ENCODE measurements at places on chromosomes 6 and 20.

DNA sequence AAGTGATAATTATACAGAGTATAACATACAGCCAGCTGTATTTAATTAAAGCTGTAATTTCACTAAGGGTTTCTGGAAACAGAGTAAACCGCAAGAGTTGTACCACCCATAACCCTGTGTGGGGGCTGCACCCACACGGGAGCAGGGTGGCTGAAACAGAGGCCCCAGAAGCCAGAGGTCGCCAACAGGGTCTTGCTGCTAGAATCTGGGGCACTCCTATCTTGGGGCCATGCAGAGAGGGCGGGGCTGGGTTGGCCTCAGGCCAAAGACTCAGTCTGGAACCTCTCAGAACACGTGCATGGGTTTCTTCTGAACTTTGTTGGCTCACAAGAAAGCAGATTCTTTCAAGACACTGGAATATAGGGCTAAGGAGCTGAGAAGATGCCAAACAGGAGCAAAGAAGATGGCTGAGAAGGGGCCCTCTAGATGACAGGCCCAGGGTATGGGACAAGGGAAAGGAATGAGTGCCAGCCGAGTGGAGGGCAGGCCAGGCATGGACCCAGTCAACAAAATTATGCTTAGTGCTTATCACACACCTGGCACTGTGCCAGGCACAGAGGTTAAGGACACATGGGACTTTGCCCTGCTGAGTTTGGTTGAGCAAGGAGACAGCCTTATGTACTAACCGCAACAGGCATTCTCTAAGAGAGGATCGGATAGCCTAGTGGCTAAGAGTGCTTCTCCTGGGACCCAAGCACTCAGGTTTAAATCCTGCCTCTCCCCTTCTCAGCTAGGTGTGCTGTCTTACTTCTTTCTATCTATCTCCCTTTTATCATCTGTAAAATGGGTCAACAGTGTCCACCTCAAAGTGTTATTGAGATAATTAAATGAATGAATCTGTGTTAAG, 96.6 kb upstream of the FOXP4 start:
- DNase-seq, result no peak

- DNase-seq, result no peak
These were observed 968.7 kb upstream of the CITED2 start for GRCh38 chr6:140343128-140343527.

GRCh38 chr6:102417368-102417998, 1024.0 kb downstream of the GRIK2 start:
- DNase-seq, result no peak

GRCh38 chr6:108157981-108158525, 7.8 kb upstream of the NR2E1 start:
- no peak for DNase-seq

GRCh38 chr20:62695448-62696414, 12.9 kb upstream of the NTSR1 start:
- DNase-seq, result no peak

DNA sequence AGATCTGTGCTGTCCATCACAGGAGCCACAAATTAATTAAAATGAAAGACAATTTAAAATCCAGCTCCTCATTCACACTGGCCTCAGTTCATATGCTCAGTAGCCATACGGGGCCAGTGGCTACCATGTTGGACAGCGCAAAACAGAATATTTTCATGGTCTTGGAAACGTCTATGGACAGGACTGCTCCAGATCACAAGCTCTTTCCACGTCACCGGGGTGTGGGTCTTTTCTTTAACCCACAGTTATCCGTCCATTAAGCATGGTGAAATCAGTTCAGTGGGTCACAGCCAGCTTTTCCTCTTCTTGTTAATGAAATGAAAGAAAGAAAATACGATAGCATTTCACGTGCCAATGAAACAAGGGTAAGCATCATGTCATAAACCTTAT, 24.1 kb downstream of the GFOD1 start:
- DNase-seq, result no peak

DNA sequence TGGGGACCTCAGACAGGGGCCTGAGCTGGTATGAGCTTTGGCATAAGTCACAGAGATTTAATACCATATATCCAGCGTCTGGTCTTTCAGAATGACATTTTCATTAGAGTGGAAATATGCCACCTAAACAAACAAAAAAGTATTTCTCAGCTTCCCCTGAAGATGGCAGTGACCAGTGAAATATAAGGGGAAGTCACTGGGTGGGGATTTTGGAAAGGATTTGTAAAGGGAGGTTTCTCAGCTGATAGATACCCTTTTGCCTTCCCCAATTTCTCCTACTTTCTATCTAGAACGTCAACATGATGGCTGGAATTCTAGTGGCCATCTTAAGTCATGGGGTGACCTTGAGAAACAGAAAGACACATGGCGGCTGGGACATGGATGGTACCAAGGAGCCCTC, 137.7 kb upstream of the LRFN2 start:
- no peak for DNase-seq

GRCh38 chr6:169499848-169500247, 202.0 kb downstream of the WDR27 start:
- DNase-seq, result no peak

- DNase-seq, result no peak
These were observed 356.5 kb upstream of the CDH4 start for GRCh38 chr20:60895363-60896079.

GRCh38 chr20:58646703-58647102, 4.4 kb upstream of the STX16 start:
- no peak for DNase-seq

DNA sequence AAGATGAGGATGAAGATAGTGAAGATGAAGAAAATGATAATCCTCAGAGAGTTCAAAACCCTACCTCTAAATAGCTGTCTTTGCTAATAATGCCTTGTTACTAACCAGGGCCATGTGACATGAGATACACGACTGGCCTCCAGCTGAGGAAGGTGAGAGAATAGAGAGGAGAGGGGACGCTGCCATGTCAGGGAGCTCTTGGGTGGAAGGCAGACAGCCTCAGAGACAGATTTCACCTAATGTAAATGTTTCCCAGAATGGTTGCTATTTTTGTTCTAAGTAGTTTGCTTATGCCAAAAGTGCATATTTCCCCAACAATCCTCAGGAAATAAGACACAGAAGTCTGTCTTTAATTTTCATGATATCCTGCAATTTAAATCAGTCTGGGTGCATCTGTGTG, 138.4 kb downstream of the ELOVL4 start:
- no peak for DNase-seq

GRCh38 chr6:167988945-167989841, 8.3 kb upstream of the KIF25 start:
- DNase-seq, result no peak

- DNase-seq, result no peak
These were observed 49.5 kb downstream of the EPB41L2 start for GRCh38 chr6:131013495-131013894.

DNA sequence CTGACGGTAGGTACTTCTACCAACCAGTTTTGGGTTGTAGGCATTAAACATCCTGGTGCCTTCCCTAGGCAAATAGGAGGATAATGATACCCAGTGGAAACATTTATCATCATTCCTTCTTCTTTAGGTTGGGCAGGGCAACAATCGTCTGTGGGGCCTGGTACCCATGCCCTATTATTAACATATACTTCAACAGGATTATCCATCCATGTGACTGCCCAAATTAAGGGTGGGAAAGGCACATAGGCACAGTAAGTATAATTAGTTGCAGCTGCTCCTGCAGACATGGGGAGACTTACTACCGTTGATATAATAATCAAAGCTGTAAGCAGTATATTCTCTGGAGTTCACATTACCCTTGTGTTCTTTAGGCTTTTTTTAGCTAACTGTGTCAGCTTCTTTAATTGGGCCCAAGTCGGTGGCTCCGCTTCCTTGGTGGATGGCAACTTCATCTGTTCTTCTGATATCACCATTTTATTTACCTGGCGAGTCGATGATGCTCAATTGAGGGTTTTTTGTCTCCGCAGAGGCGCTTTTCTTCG, 16.8 kb downstream of the RPL7L1 start:
- DNase-seq, result no peak

DNA sequence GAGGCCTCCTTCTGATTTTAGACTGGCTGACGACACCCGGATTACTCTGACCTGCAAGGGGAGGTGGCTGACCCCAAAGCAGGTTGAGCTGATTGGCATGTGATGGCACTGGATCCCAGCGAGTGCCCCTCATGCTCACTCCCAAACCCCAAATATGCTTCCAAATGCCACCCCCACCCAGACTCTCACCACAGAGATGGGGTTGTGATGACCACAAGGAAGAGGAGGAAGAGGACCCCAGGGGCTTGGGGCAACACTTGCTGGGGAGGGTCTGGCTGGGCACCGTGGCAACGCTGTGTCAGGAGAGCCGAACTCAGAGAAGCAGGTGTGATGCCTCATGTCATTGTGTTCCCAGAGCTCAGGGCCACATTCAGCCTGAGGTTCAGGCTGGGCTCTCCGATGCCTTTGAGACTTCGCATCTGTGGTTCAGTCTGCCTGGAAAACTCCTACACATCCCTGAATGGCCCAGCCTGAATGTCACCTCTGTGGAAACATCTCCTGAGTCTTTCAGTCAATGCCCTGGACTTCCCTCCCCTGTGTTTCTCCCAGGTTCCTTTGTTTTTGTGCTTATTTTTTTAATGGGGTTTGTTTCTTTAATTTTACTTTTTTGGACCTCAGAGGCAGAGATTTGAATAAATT, 169.1 kb upstream of the PMEPA1 start:
- DNase-seq, result no peak

DNA sequence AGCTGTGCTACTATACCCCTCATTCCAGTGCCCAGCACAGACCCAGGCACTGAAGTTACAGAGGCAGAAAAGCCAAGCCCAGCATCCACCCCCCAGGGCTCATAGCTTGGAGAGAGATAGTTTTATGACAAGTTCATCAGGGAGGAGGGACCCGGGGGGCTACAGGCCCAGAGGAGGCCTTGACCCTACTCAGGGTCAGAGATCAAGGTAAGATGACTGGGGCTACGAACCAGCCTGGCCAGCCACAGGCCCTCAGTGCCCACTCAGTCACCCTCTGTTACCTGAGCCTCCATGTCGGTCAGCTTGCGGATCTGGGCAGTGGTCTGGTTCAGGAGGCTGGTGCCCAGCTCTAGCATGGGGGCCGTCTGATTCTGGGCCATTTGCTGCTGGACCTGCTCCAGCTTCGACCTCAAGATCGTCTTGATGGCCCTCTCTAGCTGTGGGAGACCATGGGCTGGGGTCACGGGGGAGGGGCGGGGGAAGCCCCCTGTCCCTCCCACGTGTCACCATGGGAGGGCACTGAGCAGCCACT, 26.1 kb downstream of the ANGPT4 start:
- no peak for DNase-seq

GRCh38 chr6:151119823-151120524, 119.8 kb upstream of the AKAP12 start:
- DNase-seq, result no peak

- DNase-seq, result no peak
These were observed 34.7 kb downstream of the BMP2 start for GRCh38 chr20:6802227-6802626.

DNA sequence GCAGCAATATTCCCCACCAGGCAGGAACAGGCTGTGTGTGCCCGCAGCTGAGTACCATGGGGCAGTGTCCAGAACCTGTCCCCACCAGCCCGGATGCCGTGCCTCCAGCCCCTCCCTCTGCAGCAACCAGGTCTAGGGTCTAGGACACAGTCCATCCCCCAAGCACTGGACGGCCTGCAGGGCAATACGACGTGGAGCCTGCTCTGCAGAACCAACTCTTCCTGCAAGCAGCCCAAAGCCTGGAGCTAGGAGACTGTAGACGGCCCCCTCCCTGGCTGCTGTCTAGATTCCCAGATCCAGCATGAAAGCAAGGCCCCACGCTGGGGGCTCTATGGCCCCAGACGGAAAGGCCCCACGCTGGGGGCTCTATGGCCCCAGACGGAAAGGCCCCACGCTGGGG, 128.2 kb upstream of the AFDN start:
- no peak for DNase-seq

GRCh38 chr6:68639211-68639610, 4.1 kb downstream of the ADGRB3 start:
- no peak for DNase-seq

DNA sequence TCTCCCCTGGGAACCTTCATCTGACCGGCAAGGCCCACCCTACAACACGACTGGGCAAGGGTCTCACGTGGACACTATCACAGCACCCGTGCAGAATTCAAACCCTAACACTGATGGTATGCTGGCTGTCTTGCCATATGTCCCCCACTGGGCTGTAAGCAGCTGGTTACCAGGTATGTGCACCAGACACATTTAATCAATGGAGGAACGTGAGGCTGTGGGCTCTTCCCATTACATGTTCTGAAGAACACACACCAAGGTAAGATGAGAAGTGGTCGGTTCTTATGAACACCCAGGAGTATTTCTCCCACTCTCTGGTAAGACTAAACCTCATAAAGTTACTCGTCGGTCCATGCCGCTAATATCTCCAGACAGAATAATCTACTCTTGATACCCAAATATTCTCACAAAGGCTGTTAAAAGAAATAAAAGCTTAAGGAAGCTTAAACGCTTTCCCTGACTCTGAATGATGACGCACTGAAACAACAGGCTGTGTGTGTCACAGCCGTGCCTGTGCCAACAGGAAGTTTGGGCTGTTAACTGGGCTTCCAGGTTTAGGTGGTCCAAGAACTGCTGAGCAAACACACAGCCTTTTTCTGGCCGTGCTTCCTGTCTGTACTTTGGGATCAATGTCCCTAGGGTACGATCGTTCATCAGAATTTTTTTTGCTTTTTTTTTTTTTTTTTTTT, 75.3 kb downstream of the SLC23A2 start:
- no peak for DNase-seq

GRCh38 chr6:110063594-110064263, 85.6 kb downstream of the GPR6 start:
- DNase-seq, result no peak

- no peak for DNase-seq
These were observed 96.3 kb downstream of the GJA1 start for GRCh38 chr6:121531658-121532169.

DNA sequence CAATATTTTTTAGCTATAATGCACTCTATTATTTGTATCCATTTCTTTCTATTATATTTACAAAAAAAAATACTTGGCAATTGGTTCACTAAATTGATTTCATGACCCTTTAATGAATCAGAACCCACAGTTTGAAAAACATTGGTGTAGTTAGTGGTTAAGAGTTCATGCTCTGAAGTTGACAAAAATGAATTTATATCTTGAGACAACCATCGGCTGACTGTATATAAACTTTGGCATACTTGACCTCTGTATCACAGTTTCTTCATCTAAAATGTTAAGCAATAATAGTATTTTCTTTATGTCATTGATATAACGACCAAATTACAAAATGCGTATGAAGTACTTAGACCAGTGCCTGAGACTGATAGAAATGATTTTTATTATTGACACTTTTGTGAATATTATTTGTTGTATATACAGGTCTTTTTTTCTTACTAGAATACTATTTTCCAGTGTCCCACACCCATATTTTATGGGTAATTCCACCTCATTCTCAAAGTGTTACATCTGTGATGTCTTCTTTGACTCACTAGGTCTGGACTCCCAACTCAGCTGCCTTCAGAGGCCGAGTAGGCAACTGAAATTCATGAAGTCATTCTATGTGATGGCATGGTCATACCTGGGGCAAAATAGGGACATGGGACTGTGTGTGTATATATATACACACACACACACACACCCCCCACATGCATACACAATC, 459.2 kb downstream of the RFPL4B start:
- DNase-seq, result no peak

GRCh38 chr6:15513131-15513771, 149.6 kb downstream of the DTNBP1 start:
- no peak for DNase-seq

Data from stimulated activated CD8-positive, alpha-beta memory T cell treated with anti-CD3 and anti-CD28 coated beads, Interleukin-15, amount 100 ng/mL, for 24 hours (primary cell).